ENCODE measurements at places on chromosomes 1 and 21.

- no peak for DNase-seq
Observed at GRCh38 chr1:18294437-18295176, 186.1 kb upstream of the KLHDC7A start.

DNA sequence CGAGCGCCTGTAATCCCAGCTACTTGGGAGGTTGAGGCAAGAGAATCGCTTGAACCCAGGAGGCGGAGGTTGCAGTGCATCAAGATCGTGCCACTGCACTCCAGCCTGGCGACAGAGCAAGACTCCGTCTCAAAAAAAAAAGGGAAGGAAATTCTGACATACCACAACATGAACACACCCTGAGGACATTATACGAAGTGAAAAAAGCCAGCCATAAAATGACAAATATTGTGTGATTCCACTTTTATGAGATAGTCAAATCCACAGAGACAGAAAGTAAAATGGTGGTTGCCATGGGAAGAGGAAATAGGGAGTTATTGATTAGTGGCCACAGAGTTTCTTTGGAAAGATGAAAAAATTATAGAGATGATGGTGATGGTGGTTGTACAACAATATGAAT lies 41.7 kb downstream of the EVI5 start:
- DNase-seq: no peak

DNA sequence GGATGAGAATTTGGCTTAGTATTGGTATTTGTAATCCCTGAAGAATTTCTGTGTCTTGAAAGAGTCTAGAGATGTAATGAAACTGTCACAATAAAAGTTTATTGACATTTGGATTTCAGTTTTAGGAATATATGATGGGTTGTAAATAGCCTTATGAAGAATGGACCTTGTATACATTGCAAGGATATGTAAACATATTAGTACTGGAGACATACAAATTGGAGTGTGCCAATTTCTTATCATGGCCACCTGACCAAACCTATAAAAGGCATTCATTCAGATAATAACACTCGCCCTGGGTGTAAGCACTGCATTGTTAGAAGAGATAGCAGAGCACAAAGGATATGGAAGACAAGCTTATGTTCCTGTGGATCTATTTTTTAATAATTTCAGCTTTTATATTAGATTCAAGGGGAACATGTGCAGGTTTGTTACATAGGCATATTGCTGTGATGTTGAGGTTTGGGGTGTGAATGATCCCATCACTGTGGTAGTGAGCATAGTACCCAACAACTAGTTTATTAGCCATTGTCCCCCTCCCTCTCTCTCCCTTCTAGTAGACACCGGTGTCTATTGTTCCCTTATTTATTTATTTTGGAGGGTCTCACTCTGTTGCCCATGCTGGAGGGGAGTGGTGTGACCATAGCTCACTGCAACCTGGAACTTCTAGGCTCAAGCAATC lies 8.6 kb downstream of the S1PR1 start:
- no peak for DNase-seq

GRCh38 chr1:99279525-99279924 lies 15.2 kb downstream of the PLPPR4 start:
- DNase-seq: no peak

- DNase-seq: no peak
Observed at GRCh38 chr1:155900161-155900560, 11.0 kb downstream of the RIT1 start.

Measured in NK-92 treated with Interleukin-12 subunit alpha and Interleukin-12 subunit beta, amount 100 ng/mL, for 24 hours (cell line).